ENCODE measurements at places on chromosomes 11 and 22.
A peak's percentile ranks its signal among the peaks of the same experiment; 100 is the strongest.

DNA sequence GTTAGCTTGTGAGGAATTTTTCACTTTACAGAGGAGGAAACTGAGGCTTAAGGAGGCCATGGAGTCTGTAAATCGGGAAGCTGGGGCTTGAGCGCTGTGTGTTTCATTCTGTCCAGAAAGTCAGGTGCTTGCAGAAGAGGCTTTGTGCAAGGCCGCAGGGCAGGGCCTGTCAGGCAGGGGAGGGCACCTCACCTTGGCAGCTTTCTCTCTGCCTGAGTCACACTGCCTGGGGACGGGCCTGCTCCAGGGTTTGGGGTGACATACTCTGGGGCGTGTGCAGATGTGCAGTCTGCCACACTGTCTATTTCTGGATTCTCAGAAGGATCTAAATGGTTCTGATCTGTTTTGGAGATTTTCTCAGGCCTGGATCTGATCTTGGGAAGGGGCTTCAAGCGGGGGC lies 8.4 kb downstream of the INCENP start:
- DNase-seq = no peak

- DNase-seq = peak; percentile 32
These were observed 23.1 kb upstream of the MICAL2 start for GRCh38 chr11:12087075-12088004.

GRCh38 chr11:47276923-47277322 lies 7.0 kb downstream of the MADD start:
- DNase-seq = no peak

- no peak for DNase-seq
These were observed 27.8 kb downstream of the ANKK1 start for GRCh38 chr11:113415343-113415742.

GRCh38 chr11:64665411-64665821 lies 57.6 kb downstream of the NRXN2 start:
- DNase-seq = no peak

GRCh38 chr11:12275818-12276217 lies 101.6 kb upstream of the PARVA start:
- no peak for DNase-seq

DNA sequence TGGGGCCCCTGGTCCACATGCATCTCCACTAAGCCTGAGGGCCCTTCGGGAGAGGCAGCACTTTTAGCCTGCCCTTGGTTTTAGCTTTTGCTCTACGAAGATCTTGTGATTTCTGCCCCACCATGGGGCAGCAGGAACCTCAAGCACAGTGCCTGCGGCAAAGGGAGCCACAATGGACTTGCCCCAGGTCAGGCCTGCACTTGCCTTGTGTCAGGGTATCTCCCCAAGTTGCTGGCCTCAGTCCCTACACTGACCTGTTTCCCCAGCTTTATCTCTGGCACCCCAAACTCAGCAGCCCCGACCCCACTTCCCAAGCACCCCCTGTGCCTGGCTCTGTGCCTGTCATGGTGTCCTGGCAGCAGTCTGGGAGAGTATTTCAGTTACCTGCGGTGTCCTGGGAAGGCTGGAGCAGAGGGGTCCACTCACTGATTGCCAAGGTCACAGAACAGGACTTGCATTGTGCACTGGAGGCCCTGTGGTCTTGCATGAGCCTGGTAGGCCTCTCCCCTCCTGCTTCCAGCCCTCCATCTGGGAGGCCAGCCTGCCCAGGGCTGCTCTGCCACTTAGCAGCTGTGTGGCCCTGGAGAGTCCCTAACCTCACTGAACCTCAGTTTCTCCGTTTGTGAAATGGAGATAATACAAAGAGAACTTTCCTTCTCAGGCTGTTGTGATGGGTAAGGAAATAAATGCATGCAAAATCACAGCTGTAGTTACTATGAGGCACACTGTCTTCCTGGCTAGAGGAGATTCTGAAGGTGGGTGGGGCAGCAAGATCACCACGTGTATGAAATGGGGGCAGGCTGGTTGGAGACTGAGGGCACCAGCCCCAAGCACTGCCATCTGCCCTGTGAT lies 3.6 kb upstream of the AIFM3 start:
- no peak for DNase-seq

DNA sequence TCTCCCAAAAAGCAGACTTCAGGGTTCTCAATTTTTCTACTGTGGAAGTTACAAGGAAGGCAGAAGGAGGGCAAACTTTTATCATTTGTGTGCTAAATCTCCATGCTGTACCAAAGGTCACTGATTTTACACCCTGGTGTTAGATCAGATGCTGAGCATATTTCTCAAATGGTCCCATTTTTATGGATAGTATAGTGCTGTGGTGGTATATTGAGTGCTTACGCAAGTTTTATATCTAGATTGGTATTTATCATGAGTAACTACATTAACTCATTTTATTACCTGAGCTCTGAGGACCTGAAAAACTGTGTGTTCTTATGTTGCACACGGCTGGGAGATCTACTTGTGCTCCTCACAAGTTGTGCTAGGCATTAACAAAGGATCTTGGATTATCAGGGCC lies 75.1 kb downstream of the PRR5L start:
- no peak for DNase-seq

- DNase-seq = no peak
These were observed 5.0 kb upstream of the DGKZ start for GRCh38 chr11:46342239-46342638.

GRCh38 chr11:107623183-107623582 lies 32.2 kb downstream of the ELMOD1 start:
- DNase-seq = no peak

DNA sequence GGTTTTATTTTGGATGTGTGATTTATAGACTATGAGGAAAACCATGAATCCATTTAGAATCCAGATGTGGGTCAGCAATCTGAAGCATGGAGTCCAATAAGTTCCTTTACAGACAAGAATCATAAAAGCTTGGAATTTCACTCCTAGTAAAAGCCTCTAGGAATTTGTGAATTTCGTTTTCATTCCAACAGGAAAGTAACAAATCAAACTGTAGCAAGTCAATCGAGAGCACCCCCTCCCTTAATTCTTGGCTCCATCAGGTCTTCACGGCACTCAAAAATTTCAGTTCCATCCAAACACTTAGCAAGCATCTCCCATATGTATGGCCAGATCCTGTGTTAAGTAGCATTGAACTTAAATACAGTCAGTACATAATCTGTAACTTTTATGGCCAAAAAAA lies 143.6 kb upstream of the POU2AF2 start:
- DNase-seq = no peak

DNA sequence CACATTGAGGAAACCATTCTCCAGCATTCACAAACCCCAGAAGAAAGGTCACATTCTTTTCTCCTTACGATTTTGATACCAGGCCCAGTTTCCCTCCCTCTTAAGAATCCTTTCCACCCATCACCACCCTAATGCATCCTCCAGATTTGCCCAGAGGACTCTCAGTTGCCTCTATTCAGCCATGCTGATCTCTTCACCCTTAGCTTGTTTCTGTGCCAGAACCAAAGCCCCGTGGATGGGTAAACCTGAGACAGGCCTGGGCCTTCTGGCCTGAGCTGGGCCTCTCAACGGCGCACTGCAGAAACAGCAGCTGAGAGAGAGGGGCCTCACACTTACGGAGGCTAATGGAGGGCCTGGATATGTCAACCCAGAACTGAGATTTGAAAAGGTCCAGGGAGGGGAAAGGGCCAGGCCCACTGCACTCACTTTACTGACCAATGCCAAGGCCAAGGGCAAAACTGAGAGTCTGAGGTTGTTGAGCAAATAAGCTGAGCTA lies 32.2 kb upstream of the OAF start:
- no peak for DNase-seq

- no peak for DNase-seq
These were observed 71.3 kb upstream of the FGF3 start for GRCh38 chr11:69890476-69890875.

GRCh38 chr11:129842138-129842537 lies 26.5 kb downstream of the TMEM45B start:
- no peak for DNase-seq

GRCh38 chr11:35792148-35792845 lies 129.7 kb downstream of the TRIM44 start:
- DNase-seq = no peak

GRCh38 chr11:47186076-47186699 lies at the start of gene PACSIN3:
PACSIN3 (minus strand) TSS chr11:47186434; CDS start chr11:47182727, 3,707 bp downstream.
- peak; percentile 34 for DNase-seq

GRCh38 chr11:42243385-42243784 lies 783.9 kb upstream of the LRRC4C start:
- DNase-seq = no peak

GRCh38 chr11:18715476-18715875 lies 10.5 kb downstream of the IGSF22 start:
- DNase-seq = no peak

GRCh38 chr22:33913188-33913587 lies 7.1 kb downstream of the LARGE1 start:
- DNase-seq = no peak

- DNase-seq = no peak
These were observed 420.5 kb upstream of the NARS2 start for GRCh38 chr11:78995171-78995570.

DNA sequence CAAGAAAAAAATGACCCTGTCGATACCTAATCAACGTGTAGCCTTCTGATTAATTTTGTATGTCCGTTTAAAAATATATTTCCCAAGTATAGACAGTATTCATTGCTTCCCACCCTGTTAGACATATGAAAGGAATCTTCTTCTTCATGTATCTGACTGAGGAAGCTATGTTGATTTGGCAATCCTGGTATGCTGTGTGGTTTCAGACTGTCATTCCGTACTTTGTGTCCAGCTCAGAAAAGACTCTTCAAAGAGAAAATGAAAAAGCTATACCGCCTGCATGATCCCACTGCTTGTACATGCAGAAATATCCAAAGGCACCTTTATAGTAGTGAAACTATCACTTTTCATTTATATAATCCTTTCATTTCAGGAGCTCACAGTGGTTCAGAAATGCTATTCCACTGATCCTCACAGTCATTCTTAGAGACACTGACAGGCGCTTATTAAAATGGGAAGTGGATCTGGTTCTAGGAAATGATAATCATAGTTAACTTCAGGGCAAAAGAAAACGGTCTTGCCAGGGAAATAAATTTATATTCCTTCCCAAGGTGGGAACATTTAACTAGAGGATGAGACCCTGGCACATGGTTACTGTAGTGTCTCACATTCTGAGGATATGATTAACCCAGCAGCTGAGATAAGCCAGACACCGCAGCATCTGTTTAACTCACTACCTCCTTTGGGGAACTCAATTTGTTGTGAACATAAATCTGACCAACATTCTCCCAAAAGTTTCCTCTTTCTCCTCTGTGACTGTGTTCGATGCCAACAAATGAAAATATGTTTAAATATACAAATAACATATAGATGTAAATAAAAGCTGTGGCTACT lies 599.2 kb upstream of the LUZP2 start:
- DNase-seq = no peak

- DNase-seq = no peak
These were observed 298.4 kb upstream of the PDGFD start for GRCh38 chr11:104462341-104462740.

Data from T-helper 9 cell (primary cell).